ENCODE measurements at places on chromosomes 11 and 22. TPM values are rescaled to one million over a fixed set of nuclear protein-coding genes. Genes with fewer than 3 reads are reported as not detected.
A peak's percentile ranks its signal among the peaks of the same experiment; 100 is the strongest.

MS4A14 gene
- not detected for total RNA-seq

DNA sequence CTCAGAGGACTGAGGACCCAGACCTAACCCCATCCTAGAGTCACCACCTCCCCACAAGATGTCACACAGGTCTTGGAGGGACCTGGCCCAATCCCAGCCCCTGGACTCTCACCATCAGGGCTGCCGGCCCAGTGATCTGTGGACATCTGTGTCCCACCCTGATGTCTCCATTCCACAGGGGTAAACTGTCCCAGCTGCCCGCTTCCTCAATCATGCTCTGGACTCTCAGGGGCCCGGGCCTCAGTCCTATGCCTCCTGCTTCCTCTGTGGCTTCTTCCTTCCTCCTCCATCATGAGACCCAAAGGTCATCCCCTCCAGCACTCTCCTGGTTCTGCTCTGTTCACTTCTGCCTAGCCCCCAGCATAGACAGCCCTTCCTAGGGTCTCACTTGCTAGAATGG, 32.2 kb downstream of the ARAP1 start:
- H3K4me3 ChIP-seq = peak overlapping the region; percentile 39
- peaks cover 10% of the 10 kb centered on the region for H3K36me3 ChIP-seq
- H3K27ac ChIP-seq = peak overlapping the region; percentile 49
- DNase-seq = no peak

DNA sequence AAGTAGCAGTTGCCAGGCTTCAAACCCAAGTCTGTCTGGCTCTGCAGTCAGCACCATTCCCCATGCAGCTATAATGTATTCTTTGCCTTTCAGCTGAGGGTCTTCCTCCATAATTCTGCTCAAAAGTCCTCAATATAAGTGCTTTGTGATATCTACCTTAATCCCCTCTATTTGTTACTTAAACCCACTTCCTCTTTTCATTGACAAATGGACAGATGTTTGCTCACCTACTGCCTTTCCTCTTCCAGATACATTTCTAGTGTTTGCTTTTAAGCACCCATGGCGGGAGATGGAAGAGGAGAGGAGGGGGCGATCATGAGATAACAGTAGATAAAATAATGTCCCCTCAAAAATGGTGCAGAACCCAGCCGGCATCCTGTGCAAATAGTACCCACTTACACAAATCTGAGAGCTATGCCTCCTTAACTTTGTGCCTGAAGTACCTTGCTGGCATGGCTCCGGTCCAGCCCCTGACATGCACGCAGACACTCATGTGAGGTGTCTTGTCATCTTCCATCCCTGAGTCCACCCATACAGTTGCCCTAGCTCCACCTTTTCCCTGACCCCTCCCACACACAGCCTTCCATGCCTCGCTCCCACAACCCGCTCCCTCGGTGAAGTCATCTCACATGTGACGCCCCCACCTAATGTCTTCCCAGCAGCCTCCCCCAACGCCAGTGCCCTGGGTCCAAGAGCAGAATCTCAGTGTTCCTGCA, 109.6 kb downstream of the TRIM29 start:
- H3K4me3 ChIP-seq = no peak overlapping the region
- no peak overlapping the region for H3K27ac ChIP-seq
- DNase-seq = no peak
- H3K36me3 ChIP-seq = no peaks in the 10 kb centered on the region
- H3K4me1 ChIP-seq = peaks cover 4% of the 10 kb centered on the region

DNA sequence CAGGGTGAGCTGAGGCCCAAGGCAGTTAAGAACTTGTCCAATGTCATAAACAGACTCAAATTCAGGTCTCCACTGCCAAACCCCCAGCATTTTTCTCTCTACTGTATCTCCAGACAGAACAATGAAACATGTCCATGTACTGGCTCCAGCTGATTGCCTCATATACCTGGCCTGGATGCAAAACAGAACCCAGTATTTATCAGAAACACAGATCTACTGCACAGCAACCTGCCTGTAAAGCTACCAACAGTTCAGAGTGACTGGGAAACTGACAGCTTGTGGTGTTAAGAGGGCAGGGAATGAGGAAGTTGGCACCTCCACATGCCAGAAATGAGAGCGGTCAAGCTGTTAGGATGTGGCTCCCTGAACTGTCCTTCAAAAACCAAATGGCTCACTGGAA, 41.6 kb downstream of the C11orf71 start:
- H3K27ac ChIP-seq = no peak overlapping the region
- H3K36me3 ChIP-seq = no peaks in the 10 kb centered on the region
- no peaks in the 10 kb centered on the region for H3K27me3 ChIP-seq
- H3K4me3 ChIP-seq = no peak overlapping the region

RRM1 gene
- 48.0 TPM for total RNA-seq

DNA sequence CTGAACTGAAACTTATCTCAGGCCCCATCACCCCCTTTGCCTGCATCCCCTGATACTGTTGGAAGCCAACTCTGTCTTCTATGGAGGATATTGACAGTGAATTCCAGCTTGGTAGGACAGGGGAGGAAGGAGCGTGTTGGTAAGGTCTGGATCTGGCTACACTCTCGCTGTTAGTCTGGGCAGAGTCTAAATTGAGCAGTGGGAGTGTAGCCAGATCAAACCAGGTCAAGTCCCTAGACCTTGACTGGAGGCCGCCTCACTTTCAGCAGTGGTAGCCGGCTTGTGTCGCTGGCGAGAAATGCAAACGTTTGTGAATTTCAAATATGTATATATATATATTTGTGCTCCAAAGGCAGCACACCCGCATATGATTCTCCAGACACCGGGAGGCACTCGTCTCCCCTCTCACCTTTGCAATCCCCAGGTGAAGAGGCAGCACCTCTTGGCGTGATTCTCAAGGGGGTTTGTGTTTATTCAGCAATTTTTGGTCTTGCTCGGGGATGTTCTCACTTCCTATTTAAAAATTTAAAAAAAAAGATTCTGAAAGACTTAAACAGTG, 26.7 kb downstream of the DHCR7 start:
- no peaks in the 10 kb centered on the region for H3K36me3 ChIP-seq
- H3K4me1 ChIP-seq = peaks cover 2% of the 10 kb centered on the region
- H3K27ac ChIP-seq = no peak overlapping the region
- no peak for DNase-seq

- no peak overlapping the region for H3K4me3 ChIP-seq
- peaks cover 14% of the 10 kb centered on the region for H3K27me3 ChIP-seq
- DNase-seq = no peak
These were observed 60.0 kb downstream of the BTG4 start for GRCh38 chr11:111452146-111452545.

- no peak overlapping the region for H3K27ac ChIP-seq
- H3K36me3 ChIP-seq = no peaks in the 10 kb centered on the region
- no peak overlapping the region for H3K4me3 ChIP-seq
- no peak for DNase-seq
- no peaks in the 10 kb centered on the region for H3K27me3 ChIP-seq
- no peaks in the 10 kb centered on the region for H3K4me1 ChIP-seq
These were observed 109.4 kb downstream of the RCN1 start for GRCh38 chr11:32200136-32200847.

KCNJ1 gene
- total RNA-seq = not detected

DNA sequence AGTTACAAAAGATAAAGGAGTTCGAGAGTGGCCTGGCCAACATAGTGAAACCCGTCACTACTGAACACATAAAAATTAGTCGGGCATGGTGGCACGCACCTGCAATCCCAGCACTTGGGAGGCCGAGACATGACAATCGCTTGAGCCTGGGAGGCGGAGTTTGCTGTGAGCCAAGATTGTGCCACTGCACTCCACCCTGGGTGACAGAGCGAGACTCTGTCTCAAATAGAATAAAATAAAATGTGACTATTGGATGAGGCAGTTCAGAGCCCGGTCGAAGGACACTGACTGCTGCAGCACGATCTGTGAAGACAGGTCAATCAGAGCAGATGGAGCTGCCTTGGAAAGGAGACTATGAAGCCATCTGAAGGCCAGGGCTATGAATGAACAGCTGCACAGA, 37.7 kb upstream of the ANO1 start:
- no peaks in the 10 kb centered on the region for H3K27me3 ChIP-seq
- H3K36me3 ChIP-seq = peaks cover 18% of the 10 kb centered on the region
- H3K27ac ChIP-seq = no peak overlapping the region
- no peaks in the 10 kb centered on the region for H3K4me1 ChIP-seq

DNA sequence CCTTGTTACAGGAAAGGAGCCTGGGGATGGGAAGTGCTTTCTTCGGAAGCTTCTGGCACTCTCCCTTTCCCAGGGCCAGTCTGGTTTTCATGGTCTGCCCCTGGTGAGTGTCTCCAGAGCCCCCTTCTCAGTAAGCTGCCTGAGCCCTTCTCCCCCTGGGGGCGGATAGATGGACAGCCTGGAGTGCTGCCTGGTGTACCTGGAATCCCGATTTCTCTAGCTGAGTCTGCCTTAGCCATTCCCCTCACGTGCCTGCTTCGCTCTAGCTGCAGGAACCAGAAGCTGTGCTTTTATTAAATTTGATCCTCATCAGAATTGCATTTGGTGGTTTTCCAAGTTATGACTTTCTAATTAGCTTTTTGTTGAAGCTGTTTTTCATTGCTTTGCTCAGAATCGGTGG, 152.9 kb upstream of the NAV2 start:
- peak overlapping the region; percentile 9 for H3K4me3 ChIP-seq
- H3K27ac ChIP-seq = peak overlapping the region; percentile 91

- peak overlapping the region; percentile 76 for H3K27ac ChIP-seq
- H3K4me1 ChIP-seq = peaks cover 13% of the 10 kb centered on the region
- peaks cover 6% of the 10 kb centered on the region for H3K36me3 ChIP-seq
- no peak for DNase-seq
These were observed 80.3 kb downstream of the ME3 start for GRCh38 chr11:86592047-86592591.

DNA sequence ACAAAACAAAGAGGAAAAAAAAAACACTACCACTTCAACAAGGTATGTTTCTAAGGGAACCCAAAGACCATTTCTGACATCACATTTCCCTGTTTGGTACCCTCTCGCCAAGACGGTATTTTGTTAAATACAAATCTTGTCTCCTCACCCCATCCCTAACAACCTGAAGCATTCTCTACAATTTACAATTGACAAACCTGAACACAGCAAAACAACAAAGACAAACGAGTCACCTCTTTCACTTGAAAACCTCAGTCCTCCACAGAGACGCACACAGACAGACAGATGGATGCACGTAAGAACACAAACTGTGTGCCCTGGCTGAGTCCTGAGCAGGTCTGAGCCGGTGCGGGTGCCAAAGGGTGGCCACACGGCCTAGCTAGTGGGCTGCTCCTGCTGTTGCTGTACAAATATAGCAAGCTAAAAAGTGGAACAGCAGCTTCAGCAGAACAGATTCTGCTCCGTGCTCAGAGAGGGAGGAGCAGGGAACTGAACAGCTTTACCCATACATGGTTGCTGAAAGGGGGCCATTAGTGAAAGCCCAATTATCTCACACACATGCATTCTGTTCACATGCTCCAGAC, 28.5 kb downstream of the CELF1 start:
- peak overlapping the region; percentile 56 for H3K4me3 ChIP-seq
- peak overlapping the region; percentile 99 for H3K27ac ChIP-seq
- no peak for DNase-seq
- peaks cover 36% of the 10 kb centered on the region for H3K4me1 ChIP-seq

DNA sequence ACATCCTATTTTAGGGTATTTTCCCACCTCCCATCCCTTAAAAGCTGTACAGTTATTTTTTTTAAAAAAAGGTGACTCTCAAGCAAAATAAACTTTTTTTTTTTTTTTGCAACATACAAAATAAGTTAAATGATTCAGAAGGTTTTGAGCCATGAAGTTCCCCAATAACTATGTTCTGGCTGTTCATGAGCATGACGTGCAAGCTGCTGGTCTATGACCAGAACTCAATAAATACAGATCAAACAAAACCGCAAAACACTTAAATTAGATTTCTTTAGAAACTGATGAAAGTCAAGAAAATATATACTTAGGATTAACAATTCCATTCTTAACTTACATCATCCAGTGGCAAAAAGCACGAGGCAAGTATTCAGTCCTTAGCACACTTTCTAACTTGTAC, 24.1 kb upstream of the CLNS1A start:
- H3K36me3 ChIP-seq = no peaks in the 10 kb centered on the region
- H3K27ac ChIP-seq = no peak overlapping the region
- no peak for DNase-seq

GAB4 gene
- 0.36 TPM for total RNA-seq

DNA sequence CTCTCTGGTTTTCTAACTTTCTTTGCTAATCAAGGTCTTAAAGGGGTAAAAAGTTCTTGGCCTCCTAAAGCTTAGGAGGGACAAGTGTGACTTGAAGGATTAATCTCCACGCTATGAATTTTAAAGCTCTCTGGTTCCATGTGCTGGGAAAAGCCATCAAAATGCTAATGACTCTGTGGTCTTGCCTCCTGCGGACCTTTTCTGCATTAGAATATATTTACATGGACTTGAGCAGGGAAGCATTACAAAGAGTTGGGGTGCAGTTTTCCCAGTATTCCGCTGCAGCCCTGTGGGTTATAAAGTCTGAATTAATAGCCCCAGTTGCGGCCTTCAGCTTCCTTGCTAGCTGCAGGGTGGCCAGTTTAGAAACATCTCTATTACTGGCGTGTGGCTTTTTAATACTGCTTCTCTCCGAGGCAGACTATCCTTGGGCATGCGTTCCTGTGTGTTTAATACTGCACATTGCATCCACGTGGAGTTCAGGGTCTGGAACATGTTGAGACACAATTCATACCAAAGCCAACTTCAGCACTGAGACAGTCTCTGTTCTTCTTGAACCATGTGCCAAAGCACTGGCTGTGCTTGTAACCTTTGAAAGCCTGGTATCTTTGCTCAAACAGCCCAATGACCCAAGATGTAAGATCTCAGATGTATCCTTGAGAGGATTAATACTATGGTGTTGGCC, 27.3 kb downstream of the TSPAN18 start:
- peak overlapping the region; percentile 64 for H3K4me3 ChIP-seq
- no peaks in the 10 kb centered on the region for H3K27me3 ChIP-seq
- DNase-seq = no peak

COX8A gene
- total RNA-seq = 188 TPM

OR8B12 gene
- not detected for total RNA-seq
